ENCODE measurements at places on chromosomes 6 and 20.

GRCh38 chr6:128899341-128900050 is 16.6 kb downstream of the LAMA2 start:
- DNase-seq, result peak; percentile 3

DNA sequence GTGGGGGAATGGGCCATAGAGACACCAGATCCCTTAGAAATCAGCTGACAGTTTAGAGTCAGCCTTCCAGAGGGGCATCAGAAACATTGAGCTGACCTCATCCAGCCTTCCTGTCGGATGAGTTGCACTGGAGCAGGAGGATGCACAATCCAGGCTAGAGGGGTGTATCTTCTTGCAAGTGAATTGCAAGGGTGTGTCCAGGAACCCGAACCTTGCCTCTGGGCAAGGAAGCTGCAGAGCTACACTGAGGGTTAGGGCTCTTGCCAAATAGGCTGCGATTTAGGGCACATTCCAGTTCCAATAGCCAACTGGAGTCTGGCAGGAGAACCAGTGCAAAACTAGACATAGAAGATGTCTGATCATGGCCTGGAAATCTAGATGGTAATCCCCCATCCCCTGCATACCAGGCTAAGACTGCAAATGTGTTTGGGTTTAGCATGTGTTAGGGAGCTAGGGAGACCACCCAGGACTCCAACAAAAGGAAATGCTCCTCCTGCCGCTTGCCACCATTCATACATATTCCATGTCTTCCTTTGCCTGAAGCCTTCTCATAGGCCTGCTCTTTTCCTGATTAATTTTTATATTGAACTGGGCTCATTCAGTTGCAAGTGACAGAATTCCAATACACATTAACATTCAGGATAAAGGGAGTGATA is 6.3 kb upstream of the UTRN start:
- no peak for DNase-seq

- no peak for DNase-seq
These were observed 241.5 kb downstream of the NRN1 start for GRCh38 chr6:5765141-5765760.

DNA sequence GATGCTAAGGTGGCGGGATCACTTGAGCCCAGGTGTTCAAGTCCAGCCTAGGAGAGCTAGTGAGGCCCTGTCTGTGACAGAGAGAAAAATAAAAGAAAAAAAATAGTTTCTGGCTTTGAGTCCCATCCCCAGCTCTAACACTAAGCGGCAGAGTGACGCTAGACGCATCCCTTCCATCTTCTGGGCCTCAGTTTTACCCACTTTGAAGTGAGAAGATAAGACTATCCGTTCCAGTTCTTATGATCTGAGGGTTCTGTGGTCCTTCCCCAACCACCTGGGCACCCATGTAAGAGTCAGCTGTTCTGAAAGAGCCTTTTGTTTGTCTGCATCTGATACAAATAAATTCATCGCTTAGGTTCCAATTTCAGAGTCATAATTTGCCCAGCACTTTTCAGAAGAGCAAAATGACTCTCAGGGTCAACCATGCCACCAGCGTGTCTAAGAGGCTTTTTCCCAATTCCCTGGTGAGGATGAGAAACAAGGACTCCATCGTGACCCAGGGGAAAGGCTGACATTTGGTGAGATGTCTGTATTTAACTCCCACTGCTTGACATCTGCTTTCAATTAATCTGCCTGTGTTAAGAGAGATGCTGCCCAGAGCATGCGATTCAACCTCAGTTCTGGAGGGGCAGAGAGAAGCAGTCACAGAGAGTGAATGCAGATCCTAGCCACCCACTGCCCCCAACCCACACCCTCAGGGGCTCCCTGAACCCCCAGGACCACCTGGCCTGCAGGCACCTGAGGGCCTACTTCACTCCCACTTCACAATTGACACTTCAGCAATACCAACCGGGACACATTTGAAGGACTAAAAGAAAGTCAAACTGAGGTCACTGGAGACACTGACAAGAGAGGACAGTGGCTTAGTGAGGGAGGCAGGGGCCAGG is 131.6 kb upstream of the TOP1 start:
- DNase-seq, result peak; percentile 33

DNA sequence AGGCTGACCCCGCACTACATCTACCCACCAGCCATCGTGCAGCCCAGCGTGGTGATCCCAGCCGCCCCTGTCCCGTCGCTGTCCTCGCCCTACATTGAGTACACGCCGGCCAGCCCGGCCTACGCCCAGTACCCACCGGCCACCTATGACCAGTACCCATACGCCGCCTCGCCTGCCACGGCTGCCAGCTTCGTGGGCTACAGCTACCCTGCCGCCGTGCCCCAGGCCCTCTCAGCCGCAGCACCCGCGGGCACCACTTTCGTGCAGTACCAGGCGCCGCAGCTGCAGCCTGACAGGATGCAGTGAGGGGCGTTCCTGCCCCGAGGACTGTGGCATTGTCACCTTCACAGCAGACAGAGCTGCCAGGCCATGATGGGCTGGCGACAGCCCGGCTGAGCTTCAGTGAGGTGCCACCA is 16.4 kb downstream of the RBM38 start:
- no peak for DNase-seq

DNA sequence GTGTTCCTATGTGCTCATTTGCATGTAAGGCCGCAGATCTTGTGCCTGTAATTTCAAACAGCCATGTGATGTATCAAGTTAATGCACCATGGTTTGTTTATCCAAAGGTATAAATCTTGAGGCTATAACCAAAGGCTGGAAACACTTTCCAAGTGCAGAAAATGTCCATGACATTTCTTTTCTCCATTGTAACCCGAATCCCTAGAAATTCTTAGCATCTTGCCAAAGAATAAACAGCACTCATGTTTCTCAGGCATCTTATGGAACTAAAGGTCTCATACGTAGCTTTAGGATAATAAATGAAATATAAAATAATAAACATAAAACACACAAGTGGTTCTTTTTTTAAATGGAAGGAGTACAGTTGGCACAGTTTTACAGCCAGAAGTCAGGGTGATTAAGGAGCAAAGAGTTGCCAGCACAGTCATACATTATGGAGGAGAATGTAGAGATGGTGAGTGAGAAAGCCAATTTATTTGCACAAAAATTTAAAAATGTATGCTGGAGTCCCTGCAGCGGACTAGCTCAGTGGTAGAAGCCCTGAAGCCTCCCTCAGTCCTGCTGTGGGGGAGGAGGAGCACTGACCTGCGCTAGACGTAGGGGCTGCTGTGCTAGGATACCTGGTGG is 18.0 kb downstream of the CDH26 start:
- no peak for DNase-seq

DNA sequence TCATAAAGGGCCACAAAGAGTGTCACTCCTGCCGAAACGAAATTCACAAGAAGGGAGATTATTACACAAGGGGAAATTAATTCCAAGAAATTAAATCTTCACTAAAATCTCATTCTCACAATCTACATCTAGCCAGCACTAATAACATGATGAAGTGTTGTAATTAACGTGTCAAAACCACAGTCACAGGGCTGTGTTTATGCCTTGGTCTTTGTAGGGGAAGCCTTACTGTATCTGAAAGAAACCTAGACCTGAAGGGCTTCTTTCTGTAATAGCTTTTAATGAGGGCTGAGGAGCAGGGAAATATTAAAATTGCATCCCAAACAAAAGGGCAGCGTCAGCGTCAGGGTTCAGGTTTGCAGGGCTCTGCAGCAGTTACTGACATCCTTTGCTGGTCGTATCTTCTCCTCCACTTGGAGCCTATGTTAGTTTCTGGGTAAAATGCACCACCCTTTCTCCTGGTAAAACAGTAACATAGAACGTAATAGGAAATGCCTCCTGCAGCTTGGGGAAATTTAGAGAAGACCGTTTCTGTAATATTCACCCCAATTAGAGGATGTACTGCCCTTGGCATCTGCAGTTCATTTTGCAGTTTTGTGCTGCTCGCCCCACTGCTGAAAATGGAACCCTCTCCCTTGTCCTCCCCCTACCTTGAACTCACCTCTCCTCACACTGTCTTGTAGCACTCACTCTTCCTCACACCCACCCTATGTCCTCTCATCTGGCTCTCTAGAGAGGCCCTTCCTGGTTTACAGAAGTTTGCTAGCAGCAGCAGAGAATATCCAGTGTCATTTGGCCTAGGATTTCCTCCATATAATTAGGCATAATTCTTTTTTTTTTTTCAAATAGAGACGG is 109.0 kb upstream of the TRAF3IP2 start:
- no peak for DNase-seq

DNA sequence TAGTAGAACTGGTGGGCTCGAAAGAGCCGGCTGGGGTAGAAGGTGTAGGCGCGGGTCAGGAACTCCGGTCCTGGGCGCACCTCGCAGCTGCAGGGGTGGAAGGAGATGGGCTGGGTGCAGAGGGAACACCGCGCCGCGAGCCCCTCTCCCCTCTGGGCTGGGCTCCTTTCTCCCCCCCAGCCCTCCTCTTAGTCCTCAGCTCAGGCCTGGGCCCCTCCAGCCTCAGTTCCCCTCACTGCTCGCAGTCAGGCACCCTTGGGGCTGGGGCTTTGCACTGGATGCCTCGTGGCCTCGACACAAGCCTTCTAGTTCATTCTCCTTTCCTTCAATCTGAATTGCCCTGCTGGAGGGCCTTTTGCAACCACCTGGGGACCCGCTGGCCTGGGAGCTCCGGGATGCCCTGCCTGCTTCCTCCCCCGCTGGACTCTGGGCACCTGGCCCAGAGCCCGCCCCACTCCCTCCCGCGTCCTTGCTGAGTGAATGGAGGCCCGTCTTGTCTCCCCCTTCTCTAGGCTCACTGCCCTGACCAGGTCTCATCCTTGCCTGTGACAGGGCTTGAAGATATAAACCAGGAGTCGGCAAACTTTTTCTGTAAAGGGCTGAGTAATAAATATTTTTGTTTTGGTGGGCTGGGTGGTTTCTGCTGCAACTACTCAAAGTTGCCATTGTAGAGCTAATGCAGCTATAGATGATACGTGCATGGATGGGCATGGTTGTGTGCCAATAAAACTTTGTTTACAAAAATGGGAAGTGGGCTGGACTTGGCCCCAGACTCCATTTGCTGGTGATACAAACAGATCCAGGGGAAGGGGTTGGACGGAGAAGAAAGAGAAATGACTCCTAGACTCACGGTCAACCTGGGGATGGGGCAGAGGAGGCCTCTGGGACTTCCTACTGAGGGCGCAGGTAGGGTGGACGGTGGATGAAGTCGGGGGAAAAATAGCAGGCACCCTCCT is 47.3 kb downstream of the APCDD1L start:
- DNase-seq, result no peak

DNA sequence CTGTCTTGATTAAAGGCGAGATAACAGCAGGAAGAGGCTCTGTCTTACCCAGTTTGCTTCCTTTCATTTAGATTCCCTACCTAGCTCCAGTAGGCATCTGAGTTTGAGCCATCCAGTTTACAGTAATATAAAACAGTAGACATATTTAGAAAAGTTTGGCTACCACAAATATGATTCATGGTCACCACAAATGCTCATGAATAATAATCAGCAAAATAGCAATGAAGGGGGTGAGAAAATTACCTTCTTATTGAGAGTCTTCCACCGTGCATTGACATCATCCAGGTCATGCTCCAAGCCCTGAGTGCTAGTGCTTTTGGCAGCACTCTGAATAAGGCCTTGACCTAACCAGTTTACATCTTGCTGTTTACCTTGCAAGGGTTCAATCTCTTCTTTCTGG is 106.2 kb downstream of the DST start:
- no peak for DNase-seq

DNA sequence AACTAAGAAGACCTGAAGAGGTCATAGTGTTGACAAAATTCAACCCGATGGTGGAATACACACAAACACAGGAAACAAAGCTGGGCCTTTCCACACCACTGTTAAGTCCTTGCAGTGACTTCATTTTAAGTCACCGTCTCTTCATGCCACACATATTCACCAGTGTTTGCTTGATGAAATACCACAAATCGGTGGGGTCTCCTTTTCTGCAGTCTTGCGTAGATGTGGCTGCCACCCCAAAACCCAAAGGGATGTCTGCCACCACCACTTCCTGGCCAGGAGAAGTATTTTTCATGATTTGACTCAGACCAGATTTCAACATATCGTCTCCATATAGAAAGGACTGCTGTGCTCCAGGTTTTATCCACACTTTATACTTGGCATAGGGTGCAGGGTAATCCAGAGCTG is 11.0 kb upstream of the COL10A1 start:
- DNase-seq, result no peak

- DNase-seq, result no peak
These were observed 72.0 kb downstream of the CHMP4B start for GRCh38 chr20:33883164-33883563.

DNA sequence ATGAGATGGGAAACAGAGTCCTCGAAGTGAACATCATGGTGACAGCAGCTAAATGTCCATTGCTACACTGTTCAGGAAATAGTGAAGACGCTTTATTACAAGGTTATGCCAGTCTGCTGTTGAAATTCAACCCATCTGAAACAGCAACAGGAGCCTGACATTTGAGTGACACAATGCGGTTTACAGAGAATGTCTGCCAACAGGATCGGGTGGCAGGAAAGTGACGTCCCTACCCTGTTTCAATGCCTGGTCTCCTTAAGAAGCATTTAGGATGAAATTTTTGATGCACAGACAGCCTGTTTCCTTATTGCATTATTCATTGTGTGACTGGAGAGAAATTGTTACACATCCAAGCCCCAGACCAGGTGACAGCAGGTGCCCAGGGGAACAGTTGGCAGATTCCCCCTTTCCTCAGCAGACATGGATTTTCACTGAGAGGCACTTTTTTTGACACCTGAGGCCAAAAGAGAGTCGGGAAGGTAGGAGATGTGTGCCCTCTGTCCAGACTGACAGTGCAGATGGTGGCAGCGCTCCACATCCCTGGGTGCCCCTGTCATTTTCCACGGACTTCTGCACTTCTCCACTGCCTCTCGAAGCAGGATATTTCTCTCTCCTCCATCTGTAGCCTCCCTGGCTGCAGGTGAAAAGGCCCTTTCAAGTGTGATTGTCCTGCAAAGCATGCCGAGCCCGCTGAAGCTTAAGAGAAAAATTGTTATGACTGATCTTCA is 87.9 kb downstream of the BFSP1 start:
- no peak for DNase-seq

- DNase-seq, result peak; percentile 13
These were observed 132.5 kb upstream of the FOXA2 start for GRCh38 chr20:22716821-22717351.

- DNase-seq, result no peak
These were observed 59.0 kb downstream of the QRSL1 start for GRCh38 chr6:106688177-106688951.

- DNase-seq, result peak; percentile 30
These were observed 15.8 kb upstream of the LIN28B start for GRCh38 chr6:104940893-104941728.

- no peak for DNase-seq
These were observed 501.6 kb upstream of the MAP3K7 start for GRCh38 chr6:91088515-91088914.

- DNase-seq, result no peak
These were observed 36.1 kb downstream of the NCR2 start for GRCh38 chr6:41371461-41371991.
